ENCODE measurements at places on chromosomes 13 and 19.

DNA sequence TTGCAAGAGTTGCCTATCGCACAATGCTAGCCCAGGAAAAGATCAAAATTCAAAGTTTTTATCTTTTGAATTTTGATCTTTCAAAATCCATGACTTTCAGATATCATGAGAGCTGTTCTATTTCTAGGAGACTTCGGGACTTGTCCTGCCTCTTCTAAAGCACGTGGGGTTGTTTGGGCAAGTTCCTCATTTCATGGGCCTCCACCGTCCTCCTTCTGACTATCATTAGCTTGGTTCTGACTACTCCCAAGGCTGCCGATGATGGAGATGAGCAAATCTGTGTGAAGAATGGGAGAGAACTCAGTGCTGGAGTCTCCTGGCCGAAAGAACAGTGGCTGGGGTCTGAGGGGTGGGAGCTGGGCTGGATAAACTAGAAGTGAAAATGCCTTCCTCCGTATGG is 86.5 kb downstream of the COL4A1 start:
- no peak for DNase-seq

- no peak for DNase-seq
These were observed 3.0 kb downstream of the ENOX1 start for GRCh38 chr13:43783820-43784219.

DNA sequence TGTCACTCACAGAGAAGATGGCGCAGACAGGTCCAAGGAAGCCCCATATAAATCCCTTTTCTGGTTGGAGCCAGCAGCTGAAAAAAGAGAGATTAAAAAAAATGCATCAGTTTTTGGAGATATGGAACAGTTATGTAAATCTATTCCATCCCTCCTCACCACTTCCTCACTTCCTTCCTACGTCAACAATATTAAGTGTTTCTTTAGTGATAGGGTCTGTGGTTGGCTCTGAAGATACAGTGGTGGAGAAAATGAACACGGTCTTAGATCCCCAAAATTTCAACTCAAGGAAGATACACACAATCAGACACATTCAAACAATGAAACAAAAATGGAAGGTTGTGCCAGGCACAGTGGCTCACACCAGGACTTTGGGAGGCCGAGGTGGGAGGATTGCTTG is 31.5 kb downstream of the ADGRE2 start:
- no peak for DNase-seq

GRCh38 chr13:27665333-27665732 is 43.6 kb downstream of the POLR1D start:
- no peak for DNase-seq

- DNase-seq, result no peak
These were observed 1935.4 kb upstream of the PCDH20 start for GRCh38 chr13:63351081-63351480.

GRCh38 chr19:16160943-16161560 is 12.3 kb downstream of the CIB3 start:
- DNase-seq, result no peak

DNA sequence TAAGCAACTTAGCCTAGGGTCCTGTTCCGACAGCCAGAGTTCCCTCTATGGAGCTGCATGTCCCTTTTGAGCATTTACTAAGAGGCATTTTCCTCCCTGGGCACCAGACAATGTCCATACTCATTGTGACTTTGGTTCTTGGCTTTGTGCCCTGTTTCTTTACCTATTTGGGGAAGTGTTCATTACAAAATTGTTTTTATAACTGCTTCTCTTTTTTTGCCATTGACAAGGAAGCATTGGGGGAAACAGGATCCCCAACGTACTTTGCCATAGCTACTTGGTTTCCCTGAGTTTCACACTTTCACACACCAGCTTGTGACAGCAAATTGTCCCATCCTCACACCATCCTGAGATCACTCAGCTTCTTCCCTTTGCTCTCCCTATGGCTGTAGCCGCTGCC is 81.1 kb upstream of the SIAH3 start:
- no peak for DNase-seq

GRCh38 chr13:40484101-40484800 is 182.2 kb downstream of the FOXO1 start:
- DNase-seq, result no peak

DNA sequence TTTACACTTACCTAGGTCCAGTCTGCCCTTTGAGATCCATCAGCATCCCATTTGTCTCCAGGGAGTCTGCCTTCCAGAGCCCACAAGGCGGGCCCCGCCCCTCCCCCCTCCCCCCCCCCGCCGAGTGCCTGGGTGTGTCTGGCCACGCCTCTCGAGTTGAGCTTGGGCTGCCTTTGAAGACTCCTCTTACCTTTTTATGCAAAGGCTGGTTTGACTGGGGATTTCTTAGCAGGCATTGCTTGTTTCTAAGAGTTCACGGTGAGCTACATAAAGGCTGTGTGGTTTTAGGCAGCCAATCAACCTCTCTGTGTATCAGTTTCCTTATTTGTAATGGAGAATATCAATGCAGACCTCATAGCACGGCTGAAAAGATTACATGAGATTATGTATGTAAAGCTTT is 11.3 kb downstream of the GPR12 start:
- DNase-seq, result no peak

DNA sequence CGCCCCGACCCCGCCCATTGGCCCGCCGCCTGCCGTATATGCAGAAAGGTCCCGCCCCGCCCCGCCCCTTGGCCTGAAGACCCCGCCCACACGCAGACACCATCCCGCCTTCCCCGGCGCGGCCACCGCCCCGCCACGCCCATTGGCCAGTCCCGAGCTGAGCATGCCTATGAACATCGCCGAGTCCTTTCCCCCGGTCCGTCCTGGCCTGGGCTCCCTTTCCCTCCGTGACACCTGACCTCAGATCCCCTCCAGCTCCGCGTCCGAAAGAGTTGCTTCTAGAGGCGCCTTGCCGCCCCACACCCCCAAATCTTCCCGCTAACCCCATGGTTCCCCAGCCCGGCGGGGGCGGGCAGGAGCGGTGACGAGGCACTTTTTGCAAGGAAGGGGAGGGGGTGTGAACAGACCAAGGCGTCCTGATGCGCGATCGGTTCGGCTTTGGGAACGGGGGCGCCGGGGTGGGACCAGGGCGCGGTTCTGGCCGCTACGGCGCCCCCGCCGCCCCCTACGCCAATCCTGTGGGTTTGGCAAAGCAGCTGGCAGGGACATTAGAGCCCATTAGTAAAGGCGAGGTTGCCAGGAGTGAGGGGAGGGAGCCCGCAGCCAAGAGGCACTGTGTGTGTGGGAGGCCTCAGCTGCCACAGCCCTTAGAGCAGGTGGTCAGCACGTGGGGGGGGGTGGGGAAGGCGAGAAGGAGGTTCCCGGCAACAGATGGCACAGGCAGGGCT is 406 bp upstream of the NUMBL start:
- DNase-seq, result peak; percentile 83

DNA sequence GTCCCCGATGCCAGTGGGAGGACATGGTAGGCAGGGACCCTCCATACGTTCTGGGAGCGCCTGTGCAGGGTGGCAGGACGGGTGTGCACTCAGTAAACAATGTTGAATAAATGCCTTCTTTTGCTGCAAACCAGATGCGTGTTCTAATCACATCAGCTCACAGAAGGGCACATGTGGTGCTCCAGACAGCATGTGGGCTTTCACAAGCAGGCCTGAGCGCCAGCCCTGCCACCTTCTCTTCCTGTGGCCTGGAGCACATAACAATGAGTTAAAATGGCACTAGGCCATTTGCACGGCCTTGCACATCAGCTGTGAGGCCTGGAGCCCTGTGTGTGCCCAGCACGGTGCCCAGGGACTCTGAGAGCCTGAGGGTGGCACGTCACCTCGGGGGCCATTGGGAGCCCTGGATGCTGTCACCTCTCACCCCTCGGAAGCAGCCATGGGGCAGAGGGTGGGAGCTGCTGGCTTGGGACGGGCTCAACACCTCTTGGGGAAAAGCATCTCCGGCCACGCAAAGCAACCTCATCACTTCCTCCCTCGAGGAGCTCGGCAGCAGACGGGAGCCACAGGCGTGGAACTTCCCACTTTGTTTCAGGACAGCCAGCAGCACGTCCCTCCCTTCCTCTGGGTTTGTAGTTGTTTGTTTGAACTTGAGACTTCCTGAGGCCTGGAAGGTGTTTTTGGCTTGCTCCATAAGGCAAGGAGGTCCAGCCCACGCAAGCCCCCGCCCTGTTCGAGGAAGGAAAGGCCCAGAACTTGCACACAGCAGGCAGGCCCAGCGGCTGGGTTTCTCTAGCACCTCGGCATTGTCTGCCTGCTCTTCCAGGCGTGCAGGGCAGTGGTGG is 9.8 kb downstream of the MCF2L start:
- no peak for DNase-seq

- no peak for DNase-seq
These were observed 24.5 kb downstream of the EFNA2 start for GRCh38 chr19:1309977-1310852.

DNA sequence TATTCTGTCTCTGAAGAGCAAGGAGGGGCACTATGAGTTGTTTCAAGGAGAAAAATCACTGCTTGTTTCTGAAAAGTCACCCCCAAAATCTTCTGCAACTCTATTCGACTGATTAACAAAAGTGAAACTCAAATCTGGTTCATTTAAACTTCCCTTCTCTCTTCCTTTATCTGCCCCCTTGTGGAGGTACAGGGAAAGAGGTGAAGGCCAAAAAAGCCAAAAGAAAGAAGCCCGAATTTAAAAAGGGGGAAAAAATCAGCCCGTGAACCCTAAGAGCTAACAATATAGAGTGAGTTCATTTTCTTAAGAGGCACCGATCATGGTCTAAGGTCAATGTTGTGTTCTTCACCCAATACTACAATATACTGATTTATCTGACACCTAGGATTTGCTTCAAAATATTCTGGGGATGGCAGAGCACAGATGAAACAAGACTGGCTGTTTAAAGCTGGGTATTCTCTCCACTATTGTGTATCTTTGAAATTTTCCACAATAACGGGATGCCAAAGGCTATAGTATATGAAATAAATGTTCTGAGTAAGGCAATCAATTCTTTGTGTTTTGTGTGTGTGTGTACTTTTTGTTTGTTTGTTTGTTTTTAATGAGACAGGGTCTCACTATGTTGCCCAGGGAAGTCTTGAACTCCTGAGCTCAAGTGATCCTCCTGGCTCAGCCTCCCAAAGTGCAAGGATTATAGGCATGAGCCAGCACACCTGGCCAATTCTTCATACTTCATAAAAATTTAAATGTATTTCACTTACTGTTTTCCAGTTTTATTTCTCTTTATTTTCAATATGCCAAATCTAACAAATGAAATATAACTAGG is 55.0 kb upstream of the EEF1AKMT1 start:
- DNase-seq, result no peak

DNA sequence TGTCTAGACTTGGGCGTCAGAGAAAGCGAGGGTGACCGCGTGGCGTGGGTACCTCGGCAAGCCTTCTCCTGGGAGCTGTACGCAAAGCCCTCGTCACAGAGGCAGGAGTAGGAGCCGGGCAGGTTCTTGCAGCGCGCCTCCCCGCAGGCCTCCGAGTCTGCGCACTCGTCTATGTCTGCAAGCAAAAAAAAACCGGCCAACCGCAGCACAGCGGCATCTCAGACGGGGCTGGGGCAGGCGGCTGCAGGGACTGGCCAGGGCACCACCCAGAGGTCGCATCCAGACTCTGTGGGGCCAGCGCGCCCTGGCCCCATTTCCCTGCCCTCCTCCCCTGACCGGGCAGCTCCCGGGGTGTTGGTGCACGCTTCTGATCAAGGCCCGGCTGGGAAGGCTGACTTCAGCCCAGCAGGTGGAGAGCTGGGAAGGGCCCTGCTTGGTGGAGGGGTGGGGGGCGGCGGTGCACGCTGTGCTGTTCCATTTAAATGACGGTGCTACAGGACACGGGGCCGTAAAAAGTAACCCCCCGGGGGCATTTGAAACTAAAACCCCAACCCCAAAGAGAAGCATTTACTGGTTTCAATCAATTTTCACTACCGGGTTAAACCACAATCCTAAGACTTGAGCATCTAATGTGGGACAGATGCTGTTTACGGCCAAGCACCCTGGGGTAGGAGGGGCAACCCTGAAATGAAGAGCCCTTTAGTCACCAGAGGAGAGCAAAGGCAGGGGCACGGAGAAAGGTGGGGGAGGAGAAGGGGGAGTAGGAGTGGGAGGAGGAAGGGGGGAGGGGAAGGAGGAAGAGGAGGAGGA is 28.2 kb downstream of the GAS6 start:
- DNase-seq, result no peak

DNA sequence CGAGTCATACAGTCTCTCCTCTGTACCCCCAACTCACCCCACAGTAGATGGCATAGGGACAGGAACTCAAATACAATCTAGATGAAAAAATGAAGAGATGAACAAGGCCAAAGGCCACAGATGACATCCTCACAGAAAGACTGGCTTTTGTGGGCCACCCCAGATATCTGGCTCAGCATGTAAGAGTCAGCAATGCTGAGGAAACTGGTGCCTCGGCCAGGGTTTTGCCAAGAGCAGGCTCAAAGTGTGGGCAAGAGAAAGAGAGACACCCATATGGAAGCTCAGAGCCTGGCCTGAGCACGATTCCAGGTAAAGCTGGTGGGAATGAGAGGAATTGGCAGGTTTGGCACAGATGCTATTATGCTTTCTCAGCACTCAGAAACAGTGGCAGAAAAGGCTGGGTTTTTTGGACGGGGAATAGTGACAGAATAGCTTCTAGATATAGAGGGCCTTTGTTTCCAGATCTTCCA is 460.6 kb downstream of the FOXO1 start:
- no peak for DNase-seq

GRCh38 chr19:13726323-13726722 is 38.0 kb upstream of the MRI1 start:
- no peak for DNase-seq

- no peak for DNase-seq
These were observed 193.1 kb downstream of the ZNF486 start for GRCh38 chr19:20359933-20360720.

- DNase-seq, result no peak
These were observed 387.5 kb downstream of the COG6 start for GRCh38 chr13:40042991-40043390.

GRCh38 chr19:30625947-30626625 is 253.9 kb downstream of the ZNF536 start:
- no peak for DNase-seq

DNA sequence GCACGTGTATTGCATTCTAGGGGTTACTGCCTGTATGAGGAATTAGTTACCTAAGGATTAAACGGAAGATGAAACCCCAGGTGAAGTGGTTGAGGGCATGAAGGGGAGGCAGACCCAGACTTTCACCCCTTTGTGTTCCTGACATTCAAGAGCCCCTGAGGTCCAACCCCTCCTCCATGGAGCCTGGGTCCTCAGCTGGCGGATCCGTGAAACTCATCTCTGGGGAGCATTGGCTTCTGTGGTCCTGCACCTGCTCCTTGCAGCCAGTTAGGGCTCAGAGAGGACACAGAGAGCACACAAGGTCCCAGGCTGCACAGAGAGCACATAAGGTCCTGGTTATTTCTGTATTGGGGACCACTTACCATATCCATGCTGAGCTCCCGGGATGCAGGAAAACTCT is 7.0 kb upstream of the LILRA1 start:
- DNase-seq, result no peak

GRCh38 chr19:11806354-11807098 is 7.5 kb upstream of the ZNF440 start:
- no peak for DNase-seq

- DNase-seq, result peak; percentile 65
These were observed 5.1 kb upstream of the FLT3LG start for GRCh38 chr19:49468746-49469447.

GRCh38 chr13:105147461-105147860 is 1388.0 kb downstream of the EFNB2 start:
- no peak for DNase-seq

GRCh38 chr13:27830010-27830409 is 37.7 kb downstream of the GSX1 start:
- DNase-seq, result peak; percentile 40

All from activated T-helper 1 cell treated with anti-CD3 and anti-CD28 coated beads, Interleukin-2, amount 50 U/mL, for 16 hours (primary cell).